NCI-H510A (cell line): ENCODE measurements at places on chromosomes 3 and 15.

GRCh38 chr15:83436513-83437158 is 10.5 kb upstream of the SH3GL3 start:
- DNase-seq: no peak

DNA sequence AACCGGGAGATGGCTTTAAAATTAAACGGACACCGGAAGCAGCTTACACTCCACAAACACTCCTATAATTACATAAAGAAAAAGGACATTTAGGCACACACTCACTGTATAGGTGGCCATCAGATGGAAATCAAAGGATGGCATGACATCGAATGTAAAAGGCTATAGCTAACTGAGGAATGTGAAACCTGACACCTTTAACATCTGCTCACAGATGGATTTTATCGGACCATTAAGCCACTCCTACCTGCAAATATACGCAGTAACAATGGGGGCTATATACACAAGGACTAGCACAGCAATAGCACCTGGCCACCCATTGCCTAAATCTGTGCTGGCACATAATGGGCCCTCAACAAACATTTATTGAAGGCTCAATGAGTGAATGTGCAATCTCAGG is 14.5 kb upstream of the RBSN start:
- peak; percentile 56 for DNase-seq

GRCh38 chr3:52288674-52289073 is 1.0 kb downstream of the GLYCTK start:
- no peak for DNase-seq

DNA sequence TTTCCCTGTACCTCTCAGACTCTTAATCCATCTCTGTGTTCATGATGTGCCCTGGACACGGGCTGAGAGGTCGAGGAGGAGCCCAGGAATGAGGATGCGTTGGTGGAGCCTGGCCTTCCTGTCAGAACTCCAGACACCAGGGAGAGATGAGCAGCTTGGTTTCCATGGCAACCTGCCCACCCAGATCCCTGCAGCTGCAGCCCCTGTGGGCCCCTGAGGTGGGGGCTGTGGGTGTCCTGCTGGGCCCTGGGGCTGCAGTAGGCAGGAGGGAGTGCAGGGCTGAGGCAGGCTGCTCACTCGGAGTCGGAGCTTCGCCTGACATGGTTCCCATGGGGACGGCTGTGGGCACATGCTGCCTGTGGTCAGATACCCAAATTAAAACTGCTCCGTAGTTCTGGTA is 7.7 kb upstream of the SCN10A start:
- DNase-seq: no peak

- DNase-seq: no peak
Measured at GRCh38 chr3:160092760-160093159, 104.1 kb downstream of the IL12A start.

GRCh38 chr3:62169906-62170660 is 203.3 kb downstream of the FEZF2 start:
- no peak for DNase-seq

- no peak for DNase-seq
Measured at GRCh38 chr3:178969004-178969700, 102.5 kb downstream of the ZMAT3 start.
